ENCODE measurements at places on chromosomes 11 and 22.

GRCh38 chr11:84580428-84580827, 1046.7 kb downstream of the DLG2 start:
- no peak for DNase-seq

GRCh38 chr22:48980409-48980808, 847.3 kb downstream of the BRD1 start:
- no peak for DNase-seq

- DNase-seq = no peak
These were observed 503.2 kb downstream of the MN1 start for GRCh38 chr22:27298332-27298731.

DNA sequence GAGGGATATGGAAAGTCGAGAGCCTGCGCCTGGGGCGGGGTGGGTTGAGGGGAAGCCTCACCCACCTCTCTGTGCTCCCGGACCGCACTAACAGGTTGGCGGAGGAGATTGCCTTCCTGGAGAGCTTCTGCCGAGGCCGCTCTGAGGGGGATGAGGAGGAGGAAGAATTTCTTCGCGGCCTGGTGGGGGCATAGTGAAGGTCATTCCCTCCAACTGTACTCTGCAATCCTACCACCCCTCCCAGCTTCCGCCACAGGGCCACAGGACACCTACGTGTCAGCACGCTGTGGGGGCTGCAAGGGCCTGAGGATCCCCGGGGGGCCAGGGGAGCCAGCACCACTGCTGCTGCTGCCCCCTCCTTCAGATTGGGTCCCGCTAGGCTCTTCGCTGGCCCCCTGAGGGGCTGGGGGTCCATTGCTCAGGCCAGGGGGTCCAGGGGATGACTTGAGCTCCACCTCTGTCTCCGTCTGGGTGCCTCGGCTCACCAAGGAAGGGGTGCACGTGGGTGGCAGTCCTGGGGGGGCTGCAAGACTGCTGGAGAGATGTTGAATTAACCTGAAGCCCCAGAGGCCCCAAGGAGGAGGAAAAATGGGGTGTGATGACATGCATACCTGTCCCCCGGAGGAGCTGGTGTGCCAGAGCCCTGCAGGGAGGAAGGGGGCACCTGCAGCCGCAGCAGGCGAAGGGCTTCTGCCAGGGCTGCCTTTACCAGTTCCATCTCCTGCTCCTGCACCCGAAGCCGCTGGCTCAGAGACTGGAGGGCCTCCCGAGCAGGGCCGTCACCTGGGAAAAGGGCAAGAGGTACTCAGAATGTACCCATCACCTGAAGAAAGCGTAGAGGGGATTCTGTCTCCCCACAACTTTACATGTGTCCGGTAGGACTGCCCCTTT, 1.5 kb downstream of the EML3 start:
- no peak for DNase-seq

- DNase-seq = no peak
These were observed 15.7 kb upstream of the FBXO3 start for GRCh38 chr11:33790040-33790439.

- no peak for DNase-seq
These were observed 29.8 kb upstream of the NFAM1 start for GRCh38 chr22:42462016-42462415.

DNA sequence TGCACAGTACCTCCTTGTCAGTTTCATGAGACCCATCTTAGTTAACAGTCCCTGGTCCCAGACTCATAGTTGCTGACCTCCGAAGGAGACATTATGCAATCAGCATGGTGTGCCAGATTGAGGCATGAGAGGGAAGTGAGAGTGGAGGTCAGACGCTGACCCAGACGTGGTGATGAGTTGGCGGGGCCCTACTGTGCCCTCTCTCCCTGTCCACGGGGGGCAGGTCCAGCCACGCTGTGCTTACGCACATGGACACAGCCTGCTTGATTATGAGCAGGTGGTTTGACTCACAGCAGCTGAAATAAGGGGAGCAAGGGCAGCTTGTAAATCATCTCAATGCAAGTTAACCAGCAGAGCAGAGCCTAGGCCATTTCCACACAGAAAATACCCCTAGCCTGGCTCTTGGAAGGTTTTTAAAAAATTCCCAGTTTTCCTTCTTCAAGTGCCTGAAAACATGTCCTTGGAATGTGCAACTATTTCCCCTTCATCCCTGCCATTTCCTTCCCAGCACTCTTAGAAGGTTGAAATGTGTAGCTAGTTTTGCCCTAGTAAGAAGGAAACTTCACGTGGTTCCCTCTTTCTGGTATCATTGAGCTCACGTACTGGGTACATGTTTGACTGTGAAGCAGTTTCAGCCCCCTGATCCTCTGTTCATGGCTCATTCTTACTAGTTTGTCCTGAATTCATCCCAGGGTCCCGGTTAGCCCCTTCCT, 122.6 kb upstream of the SORL1-AS1 start:
- DNase-seq = no peak

- DNase-seq = no peak
These were observed 7.5 kb upstream of the SLC2A11 start for GRCh38 chr22:23850136-23850611.

- DNase-seq = no peak
These were observed 128.1 kb upstream of the TOP3B start for GRCh38 chr22:22110548-22111266.

GRCh38 chr22:23789638-23790037, 2.9 kb downstream of the SMARCB1 start:
- no peak for DNase-seq

DNA sequence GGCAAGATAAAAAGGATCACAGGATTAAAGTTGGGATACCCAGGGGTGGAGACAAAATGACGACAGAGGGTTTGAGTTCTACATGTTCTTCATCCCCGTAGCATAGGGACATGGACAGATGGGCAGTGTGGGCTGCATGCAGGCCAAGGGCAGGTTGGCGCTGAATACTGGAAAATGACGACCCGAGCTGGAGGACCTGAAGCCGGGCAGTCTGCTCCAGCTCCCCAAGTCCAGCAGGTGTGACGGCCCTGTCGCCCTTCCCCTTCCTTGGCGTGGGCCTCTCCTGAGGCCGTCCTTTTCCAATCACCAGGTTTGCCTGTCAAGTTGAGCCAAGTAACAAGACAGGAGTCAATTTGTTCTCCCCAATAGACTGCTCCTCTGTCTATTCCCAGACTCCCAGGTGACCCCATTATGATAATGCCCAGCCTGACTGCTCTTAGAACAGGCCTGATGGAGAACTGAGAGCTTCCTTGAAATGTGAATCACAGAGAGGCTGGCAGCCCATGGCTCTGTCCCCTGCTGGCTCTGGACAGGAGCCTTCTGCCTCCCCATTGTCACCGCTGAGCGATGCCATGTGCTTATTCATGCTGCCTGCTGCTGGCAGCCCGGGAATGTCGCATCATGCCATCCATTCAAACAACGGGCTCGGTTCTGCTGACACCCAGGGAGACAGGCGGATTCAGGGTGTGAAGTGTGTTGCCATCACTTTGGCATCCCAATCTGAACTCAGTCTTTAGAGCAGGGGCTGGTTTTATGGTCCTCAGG, 392.1 kb downstream of the NTM start:
- no peak for DNase-seq

GRCh38 chr11:20315800-20316199, 47.7 kb upstream of the HTATIP2 start:
- DNase-seq = no peak

DNA sequence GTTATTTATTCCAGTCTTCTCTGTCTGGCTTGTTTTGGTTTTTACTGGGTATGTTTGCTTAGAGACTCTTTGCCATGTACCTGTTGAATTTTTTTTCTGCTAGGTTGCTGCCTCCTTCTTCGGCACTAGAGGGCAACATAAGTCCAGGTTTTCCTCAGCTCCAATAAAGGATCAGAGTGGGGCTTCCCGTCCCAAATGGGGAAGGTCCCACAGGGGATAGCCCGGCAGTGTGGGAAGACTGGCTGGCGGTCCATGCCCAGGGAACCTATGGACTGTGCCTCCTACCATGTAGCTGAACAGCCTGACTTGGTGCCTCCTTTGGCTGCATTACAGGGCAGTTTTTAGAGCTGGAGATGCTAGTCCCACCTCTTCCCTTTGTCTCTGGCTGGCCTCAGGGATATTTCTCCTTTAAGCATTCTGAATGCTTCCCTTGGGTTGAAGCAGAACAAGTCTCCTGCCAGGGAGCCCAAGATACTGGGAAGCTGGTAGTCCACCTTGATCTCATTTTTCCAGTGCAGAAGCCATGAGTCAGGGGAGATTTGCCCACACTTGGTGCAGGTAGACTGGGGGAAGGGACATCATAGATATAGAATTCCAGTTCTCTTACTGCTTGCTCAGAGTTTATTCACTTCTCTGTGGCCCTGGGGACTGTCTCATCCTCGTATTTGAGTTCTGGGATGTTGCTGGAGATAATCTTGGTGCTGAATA, 60.2 kb downstream of the BRD1 start:
- no peak for DNase-seq

- DNase-seq = no peak
These were observed 34.1 kb downstream of the NUP50 start for GRCh38 chr22:45197606-45198462.

DNA sequence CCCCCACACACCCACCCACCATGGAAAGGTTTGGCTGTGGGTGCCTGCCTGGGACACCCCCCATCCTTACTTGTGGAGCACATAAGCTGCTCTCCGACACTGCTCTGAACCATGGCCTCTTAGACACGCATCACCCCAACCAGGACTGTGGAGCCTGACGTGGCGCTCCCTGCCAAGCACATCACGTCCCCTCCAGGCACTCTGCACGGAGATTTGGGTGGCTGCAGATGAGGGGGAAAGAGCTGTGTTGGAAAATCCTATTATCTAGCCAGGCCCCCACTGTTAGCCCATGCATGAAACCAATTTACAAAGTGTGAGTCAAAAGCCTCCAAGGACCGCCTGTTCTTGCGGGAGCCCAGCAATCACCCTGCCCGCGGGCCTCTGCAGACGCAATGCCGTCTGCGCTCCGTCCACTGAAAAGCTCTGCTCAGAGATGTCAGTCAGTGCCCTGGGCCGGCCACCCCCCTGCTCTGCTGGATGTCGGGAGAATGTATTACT, 163.4 kb upstream of the NECTIN1 start:
- no peak for DNase-seq

GRCh38 chr11:125559888-125560287, 9.4 kb upstream of the EI24 start:
- no peak for DNase-seq

DNA sequence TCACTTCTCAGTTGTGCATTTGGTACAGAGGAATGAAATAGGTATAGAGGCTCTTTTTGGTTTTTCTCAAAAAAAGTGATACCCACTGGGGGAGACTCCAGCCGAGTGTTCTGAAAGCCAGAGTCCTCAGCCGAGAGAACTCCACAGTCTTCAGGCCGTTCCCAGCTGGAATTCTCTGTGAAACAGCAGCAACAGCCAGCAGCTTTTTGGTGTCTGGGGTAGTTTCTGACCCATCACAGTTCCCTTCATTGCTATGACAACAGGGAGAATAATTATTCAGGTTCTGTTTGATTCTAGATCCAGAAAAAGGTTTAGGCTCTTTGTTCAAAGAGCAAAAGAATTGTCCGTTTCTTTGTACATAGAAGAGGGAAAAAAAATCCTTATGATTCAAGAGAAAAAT, 84.6 kb downstream of the C22orf31 start:
- DNase-seq = no peak

- DNase-seq = no peak
These were observed 52.0 kb downstream of the CBL start for GRCh38 chr11:119258180-119258579.

GRCh38 chr11:69230856-69231425, 63.0 kb upstream of the MYEOV start:
- DNase-seq = no peak

- no peak for DNase-seq
These were observed 57.7 kb downstream of the TRAF6 start for GRCh38 chr11:36452236-36452940.

GRCh38 chr11:121576531-121576930, 123.8 kb upstream of the SORL1-AS1 start:
- DNase-seq = no peak

GRCh38 chr11:35934981-35935380, 8.9 kb upstream of the LDLRAD3 start:
- no peak for DNase-seq

DNA sequence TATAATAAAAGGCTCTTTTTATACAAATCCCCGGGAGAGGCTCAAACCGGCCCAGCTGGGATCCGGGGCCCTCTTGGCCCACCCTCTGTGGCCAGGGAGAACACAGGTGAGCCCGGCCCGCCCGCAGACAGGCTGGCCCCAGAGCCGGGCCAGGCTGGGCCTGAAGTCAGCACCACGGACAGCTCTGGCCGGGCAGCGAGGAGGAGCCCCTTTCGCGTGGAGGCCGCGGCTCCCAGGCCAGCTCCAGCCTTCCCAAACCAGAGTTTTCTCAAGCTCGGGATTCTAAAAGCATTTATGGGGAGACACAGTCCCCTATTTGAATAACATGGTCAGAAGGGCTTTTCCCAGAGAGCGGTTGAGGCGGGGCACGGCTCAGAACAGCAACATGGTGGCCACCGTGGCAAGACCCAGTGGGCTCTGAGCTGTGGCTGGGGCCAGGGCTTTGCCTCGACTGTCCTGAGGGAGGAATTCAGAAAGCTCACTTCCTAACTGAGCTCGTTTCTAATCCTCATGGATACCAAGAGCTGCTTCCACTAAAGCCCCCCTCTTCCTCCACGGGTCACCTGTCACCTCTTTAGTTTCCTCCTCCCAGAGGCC, 115.4 kb downstream of the BRD1 start:
- no peak for DNase-seq

GRCh38 chr11:76248210-76248609, 41.9 kb upstream of the WNT11 start:
- no peak for DNase-seq

DNA sequence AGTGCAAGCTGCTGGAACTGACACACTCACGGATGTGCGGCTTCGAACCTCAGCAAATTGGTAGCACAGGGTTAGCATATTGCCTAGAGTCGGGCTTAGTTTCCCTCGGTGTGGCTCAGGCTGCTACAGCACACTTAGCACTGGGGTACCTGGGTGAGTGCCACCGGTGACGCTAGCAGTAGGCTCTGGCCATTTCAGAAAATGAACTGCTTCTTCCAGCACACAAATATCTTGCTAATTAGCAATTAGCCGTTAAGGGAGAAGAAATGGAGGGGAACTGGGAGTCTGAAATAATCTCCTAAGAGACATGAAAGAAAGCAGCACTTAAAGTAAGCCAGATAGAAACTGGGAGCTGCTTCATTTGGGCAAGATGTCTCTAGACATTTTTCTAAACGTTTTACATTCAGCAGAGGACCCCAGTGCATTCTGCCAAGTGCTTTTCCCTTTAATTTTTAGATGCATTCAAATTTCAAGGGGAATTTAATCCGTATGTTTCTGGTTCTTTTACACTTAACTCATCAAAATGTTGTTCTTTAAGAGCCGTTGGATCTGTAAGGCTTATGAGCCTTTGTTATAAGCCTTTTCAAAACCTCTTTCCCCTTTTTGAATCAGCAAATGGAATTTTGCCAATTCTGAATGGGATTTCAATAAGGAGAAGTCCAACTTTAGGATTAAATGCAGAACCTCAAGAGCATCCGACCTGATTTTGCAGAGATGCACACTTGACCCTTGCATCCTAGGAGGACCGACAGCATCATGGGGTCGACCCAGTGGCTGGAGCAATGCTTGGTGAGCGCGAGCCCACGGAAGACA, 708.1 kb downstream of the NTM start:
- DNase-seq = no peak

- DNase-seq = no peak
These were observed 120.7 kb upstream of the SERPIND1 start for GRCh38 chr22:20653012-20653794.
